CD4-positive, alpha-beta T cell (primary cell): ENCODE measurements at places on chromosomes 13 and 19.

DNA sequence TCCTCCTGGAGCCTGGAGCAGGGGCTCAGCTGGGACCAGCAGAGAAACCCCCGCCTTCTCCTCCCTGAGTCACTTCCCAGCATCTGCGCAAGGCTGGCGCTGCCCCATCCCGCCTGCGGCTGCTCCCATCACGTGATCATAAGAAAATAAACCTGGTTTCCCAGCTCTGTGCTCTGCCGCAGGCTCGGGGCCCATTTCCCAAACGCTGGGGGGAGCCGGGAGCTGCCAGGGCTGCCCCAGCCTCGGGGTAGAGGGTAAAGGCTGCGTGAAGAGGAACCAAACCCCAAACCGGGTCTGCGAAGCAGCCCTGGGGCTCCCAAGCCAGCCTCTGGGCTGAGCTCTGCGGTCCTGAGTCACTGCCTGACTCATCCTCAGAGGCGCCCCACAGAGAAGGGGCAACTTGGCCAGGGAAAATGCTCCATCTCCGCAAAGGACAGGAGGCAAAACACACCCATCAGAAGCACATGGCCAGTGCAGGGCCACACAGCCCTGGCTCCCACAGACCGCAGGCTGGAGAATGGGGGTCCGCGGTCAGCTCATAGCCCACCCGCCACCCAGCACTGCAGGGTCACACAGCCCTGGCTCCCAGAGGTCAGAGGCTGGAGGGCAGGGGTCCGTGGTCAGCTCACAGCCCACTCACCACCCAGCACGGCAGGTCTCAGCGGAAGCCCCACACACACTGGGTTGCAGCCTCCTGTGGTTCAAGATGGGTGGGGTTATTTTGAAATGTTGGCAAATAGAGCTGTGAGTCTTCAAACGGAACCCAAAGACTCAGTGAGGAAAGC, 67.1 kb downstream of the RASA3 start:
- peak; percentile 87 for DNase-seq

- DNase-seq: no peak
Measured at GRCh38 chr19:29871143-29871542, 59.4 kb downstream of the CCNE1 start.

- no peak for DNase-seq
Measured at GRCh38 chr19:39381910-39382611, 8.8 kb downstream of the PAF1 start.

GRCh38 chr19:18385675-18386542, at the start of gene GDF15:
TSS of gene GDF15 (plus strand) at chr19:18386158. CDS start at chr19:18386190, 32 bp downstream.
- peak; percentile 11 for DNase-seq

GRCh38 chr19:54532528-54532927, 29.9 kb downstream of the LAIR2 start:
- no peak for DNase-seq

DNA sequence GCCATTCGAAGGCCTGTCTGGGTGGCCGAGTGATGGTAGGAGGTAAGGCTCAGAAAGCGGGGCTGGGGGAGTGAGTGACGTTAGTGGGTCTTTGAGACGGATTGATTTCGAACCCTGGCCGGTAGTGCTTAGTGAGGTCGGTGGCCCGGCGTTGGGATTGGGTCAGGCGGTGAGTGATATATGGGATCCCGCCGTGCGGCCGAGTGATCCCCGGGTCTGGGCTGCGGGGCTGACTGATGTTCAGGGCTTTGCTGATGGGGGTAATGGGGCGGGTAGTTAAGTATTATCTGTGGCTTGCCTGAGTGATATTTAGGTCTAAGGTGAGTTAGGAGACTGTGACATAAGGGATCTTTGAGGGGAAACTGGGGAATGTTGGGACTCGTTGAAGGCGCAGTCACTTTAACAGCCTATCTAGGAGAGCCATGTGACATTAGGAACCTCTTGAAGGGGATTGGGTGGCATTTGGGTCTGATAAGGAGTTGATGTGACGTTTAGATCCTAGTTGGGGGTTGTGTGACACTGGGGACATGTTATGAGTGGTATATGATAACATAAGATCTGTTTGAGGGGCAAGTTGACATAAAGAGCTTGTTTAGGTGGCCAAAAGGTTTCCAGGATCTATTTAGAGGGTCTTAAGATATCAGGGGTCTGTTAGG, 543 bp downstream of the PSMC4 start:
- no peak for DNase-seq

DNA sequence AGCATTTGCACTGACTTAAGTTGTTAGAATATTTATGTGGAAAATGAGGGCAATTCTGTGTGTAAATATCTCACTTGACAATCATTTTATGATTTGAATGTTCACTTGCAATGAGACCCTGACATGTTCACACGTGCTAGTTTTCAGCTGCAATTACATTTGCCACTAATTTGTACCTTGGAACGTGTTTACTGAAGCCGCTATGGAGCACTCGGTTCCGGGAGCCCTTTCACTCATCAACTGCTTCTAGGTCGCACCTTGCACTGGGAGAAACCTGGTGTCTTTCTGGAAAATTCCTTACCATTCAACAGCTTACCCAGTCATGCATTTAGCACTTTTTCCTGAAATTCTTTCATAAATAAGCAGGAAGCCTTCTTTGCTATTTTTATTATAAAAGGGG, 229.6 kb downstream of the ZIC5 start:
- DNase-seq: no peak

DNA sequence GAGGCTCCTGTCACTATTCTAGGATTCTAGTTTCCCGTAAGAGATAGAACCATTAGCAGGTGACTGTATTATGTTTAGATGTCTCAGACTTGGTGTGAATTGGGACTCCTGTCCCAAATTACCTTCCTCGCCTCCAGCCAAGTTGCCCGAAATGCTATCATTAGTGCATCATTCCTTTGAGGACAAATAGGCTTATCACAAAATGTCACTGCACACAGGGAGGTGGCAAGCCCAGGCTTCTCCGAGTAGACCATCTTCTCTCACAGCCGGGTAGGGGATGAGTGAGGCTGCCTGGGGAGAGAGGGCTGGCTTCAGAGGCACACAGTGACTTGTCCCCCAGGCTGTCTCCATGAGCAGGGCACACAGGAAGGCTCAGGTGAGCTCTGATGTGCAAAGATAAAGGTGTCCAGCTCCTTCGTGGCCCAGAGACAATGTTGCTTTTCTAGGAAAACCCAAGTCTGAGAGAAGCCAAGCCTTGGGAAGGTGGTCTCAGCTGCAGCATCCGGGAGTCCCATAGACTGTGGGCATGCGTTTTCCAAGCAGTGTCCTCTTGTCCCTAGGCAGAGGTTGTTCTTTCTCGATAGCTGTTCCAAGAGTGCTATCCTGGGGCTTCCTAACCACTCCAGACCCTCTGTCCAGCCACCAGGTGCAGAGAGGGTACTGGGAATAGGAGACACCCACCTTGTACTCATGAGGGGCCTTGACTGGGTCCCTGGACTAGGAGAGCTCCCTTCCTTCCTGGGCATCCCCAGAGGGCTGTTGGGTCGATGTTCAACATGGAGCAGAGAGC, 163.1 kb upstream of the TSHZ3 start:
- no peak for DNase-seq

- DNase-seq: no peak
Measured at GRCh38 chr13:31530922-31531321, 208.4 kb upstream of the RXFP2 start.

DNA sequence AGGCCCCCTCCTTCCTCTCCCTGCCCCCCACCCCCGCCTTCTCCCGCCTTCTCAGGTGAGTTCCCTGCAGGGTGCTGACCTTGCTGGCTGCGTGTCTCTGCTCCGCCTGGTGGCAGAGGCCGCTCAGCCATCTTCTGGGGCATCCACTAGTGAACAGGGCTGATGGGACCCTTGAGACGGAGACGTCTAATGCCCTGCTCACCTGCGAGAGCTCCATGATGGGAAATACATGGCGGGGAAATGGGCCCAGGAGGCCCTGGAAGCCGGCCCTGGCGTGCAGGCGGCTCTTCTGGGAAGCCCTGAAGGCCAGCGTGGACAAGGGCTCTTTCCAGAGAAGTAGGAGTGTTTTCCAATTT, 15.2 kb upstream of the F7 start:
- DNase-seq: no peak

- no peak for DNase-seq
Measured at GRCh38 chr13:107969546-107969945, 245.8 kb downstream of the LIG4 start.

GRCh38 chr13:42348576-42348975, 76.6 kb downstream of the AKAP11 start:
- no peak for DNase-seq
